ENCODE measurements at places on chromosomes 5 and 9.

DNA sequence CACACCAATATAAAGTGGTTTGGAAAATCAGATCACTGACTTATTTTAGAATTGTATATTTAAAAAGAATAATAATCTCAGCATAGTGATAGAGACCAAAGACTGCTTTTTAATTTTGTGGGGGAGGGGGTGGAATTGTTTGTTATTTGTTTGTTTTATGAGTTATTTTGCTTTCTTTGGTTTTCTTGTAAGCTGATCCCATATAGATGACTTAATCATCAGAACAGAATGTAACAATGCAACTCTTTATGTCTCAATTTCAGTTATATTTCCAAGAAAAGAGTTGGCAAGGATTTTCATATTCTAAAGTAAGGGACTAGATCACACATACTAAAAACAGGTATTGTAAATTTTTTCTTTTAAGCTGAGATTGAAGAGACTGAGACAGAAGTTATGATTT is 984.9 kb downstream of the TLE4 start:
- no peak for DNase-seq

DNA sequence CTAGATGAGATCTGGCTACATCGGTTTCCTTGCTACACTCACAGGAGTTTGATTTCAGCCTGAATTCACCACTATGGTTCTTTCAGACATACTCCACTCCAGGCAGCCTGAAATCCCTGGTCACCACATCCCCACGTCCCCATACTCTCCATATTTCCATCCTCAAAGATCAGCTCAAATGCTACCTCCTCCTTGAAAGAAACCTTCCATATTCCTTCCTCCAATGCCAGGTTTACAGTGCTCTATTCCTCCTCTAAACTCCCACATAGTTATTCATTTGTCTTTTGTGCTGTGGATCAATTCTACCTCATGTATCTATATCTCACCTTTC is 151.7 kb downstream of the GLIS3 start:
- DNase-seq = no peak

DNA sequence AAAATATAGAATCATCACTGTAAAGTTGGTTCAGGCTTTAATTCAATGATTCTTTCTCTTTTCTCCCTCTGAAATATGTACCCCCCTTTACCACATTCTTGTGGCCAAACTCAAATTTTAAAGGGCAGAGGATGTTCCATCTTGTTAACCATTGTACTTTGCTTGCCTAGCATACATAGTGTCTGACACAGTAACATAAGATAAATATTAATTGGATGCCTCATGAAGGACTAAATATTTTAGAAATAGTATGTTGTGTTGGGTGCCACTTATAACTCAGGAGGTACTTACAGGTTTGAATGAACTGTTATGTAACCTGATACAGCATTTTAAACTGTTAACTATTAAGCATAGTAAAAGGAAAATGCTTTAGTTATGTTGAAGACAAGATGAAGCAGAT is 71.5 kb downstream of the NIPBL start:
- DNase-seq = no peak

- no peak for DNase-seq
These were observed 158.0 kb downstream of the SMARCA2 start for GRCh38 chr9:2173170-2173569.

GRCh38 chr9:133202145-133202513 is 6.9 kb downstream of the OBP2B start:
- no peak for DNase-seq

- DNase-seq = no peak
These were observed 202.0 kb downstream of the AUH start for GRCh38 chr9:91159664-91160121.

DNA sequence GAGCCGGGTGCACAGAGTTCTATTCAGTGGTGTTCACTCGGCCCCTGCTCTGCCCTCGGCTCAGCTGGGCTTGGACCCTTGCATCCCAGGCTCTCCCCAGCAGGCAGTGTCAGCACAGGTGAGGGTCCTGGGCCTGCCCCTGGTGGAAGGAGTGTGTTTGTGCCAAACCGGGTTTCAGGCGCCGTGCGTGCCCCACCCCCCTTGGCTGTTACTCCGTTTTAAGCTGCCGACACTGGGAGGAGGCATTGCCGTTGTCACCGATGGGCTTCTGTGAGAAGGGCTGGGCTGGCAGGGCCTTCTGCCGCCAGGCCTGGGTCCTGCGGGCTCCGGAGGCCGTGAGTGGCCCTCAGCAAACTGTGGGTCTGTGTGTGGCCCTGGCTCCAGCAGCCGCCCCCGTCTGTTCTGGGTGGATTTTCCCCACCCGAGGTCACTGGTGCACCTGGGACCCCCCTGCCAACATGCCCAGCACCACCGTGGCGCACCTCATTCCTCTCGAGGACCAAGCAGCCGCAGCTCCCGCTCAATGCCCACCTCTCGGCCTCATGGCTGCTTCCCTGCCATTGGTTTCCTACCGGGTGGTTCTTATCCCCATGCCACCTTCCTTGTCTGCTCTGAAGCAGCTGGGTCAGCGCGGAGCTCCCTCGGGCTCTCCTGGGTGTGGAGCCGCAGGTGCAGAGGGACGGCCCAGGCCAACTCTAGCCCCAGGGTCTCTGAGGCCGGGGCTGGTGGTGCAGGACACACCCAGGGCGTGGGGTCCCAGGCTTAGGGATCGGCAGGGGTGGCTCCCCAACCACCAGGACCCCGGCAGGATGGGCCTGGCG is 44.3 kb upstream of the EXOC3 start:
- DNase-seq = no peak

DNA sequence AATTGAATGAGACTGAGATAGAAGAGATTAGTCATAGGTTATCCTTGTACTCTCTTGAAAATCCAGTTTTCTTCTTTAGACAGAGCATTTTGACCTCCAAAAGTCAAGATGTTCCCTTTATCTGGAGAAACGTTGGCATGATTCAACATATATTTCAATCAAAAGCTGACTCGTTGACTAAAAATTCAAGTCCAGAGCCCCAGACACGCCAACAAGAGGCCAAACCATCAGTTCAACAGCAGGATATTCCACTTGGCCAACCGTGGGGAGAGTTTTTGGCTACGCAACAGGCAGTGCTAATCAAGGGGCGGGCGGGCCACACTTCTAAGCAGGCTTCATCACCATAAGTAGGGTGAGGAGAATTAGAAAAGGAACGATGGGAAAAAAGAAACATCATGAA is 119.1 kb downstream of the SLIT3 start:
- DNase-seq = no peak

GRCh38 chr9:101791938-101792337 is 53.5 kb upstream of the GRIN3A start:
- DNase-seq = no peak

- DNase-seq = no peak
These were observed at the start of gene TLR4 for GRCh38 chr9:117704024-117704575. Gene TLR4, plus strand, starts transcription at chr9:117704403. Its CDS starts 70 bp downstream, at chr9:117704473.

GRCh38 chr5:151068433-151069197 is 12.2 kb downstream of the TNIP1 start:
- DNase-seq = no peak

DNA sequence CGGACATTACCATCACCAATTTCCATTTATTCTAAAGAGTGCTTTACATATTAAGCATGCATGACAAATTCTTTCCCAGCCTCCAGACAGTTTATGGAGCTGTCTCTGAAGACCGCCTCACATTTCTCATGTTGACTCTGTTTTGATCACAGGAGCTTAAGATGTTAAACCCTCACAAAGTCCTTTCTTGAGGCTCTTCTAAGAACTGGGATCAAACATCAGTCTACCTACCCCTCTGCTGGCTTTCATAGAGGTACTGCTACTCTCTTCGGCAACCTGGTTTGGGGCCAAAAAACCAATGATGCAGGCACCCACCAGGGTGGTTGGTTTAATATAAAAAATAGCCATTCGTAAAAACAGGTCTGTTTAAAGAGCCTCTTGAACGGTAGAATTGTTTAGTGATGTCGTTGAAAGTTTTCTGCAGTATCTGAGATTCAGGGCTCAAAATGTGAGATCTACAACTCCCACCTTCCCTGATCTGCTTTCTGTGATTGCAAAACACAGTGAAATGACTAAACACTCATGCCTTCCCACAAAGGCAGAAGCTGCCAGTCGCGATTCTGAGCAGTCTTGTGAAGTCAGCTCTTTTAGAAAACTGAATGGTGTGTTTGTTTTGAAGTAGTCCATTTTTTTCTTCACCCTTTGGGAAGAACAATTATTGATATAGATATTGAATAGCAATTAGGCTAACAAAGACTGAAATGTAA is 3.5 kb downstream of the RXFP3 start:
- no peak for DNase-seq

- DNase-seq = no peak
These were observed 330.1 kb upstream of the RFX3 start for GRCh38 chr9:3855929-3856328.

- DNase-seq = no peak
These were observed 174.9 kb upstream of the DMAC1 start for GRCh38 chr9:7974335-7974960.

DNA sequence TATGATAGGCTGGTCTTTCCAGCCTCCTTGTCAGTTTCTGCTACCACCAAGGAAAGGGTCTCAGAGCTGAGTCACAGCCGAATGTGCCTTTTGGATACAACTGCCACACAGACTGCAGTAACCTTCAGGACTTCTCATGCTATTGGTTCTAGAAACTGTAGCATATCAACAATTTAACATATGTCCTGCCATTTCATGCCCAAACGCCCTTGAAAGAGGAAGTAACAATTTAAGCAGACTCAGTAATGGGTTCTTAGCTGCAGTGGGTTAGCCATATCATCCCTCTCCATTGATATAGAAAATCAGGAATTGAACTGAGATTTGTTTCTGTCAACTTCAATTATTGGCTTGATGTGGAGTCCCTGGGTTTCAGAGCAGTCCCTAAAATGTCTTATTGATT is 4.1 kb upstream of the CLK4 start:
- DNase-seq = no peak

DNA sequence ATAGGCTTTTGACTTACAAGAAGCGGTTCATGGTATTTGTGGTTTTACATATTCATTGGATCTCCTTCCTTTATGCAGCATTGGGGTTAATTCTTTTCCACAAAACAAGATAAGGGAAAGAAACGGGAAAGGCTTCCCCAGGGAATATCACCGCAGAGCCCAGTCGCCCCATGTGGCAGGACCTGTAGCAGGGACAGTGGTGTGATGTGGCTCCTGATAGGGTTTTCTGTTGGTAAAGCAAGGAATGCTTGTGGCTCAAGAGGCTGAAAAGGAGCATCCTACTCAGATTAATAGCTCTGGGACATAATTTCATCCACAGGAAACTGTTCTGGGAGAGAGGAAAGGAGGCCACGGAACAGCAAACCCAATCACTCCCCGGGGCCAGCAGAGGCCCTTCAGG is 699.9 kb downstream of the MTRR start:
- no peak for DNase-seq

DNA sequence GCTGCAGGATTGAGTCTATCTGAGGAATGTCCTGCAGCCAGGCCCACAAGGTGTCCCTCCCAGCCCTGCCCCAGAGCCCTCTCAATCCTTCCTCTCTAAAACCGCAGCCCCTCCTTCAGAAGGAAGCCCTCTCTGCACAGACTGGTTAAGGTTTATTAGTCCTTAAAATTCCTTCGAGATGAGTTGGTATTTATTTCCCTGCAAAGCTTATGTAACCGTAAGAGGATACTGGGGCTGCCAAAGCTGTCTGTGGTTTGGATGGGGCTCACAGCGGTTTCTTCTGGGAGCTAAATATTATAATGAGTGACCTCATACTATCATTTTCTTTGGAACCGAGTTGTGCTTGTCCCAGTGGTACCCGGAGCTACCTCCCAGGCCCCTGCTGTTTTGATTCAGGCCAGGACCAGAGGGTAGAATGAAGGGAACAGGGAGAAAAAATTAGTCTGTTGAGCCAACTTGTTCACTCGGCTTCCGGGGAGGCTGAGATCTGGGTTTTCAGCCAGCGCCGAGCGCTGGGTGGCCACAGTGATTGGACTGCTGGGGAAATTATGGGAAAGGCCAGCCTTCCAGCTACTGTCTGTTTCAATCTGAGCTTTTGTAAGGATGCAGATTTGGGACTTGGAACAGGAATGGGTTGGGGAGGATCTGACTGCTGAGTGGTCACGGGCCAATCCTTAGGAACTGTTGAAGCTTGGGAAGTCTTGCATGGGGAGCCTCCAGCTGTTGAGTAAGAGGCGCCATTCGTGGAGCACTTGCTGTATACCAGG is 107.5 kb downstream of the NDFIP1 start:
- no peak for DNase-seq

- DNase-seq = no peak
These were observed 65.5 kb downstream of the GNG10 start for GRCh38 chr9:111726949-111727348.

- no peak for DNase-seq
These were observed 73.2 kb upstream of the EPB41L4A start for GRCh38 chr5:112492291-112492690.

- no peak for DNase-seq
These were observed 153.8 kb downstream of the DEPDC1B start for GRCh38 chr5:60546207-60546606.

DNA sequence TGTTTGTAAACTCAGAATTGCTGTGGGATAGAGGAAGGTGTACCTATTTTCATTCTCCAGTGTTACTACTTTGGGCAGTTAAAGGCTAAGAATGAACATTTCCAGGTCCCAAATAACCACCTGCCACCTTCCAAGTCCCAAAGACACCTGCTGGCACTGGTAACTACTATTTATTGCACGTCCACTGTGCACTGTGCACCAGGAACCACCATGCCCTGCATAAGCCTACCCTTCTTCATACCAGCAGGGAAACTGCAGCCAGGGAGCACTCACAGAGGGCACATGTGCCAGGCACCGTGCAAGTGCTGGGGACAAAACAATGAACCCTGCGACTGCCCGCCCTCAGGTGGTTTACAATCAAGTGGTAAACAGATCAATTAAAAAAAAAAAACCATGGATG is 34.9 kb downstream of the RAPGEF1 start:
- DNase-seq = no peak

DNA sequence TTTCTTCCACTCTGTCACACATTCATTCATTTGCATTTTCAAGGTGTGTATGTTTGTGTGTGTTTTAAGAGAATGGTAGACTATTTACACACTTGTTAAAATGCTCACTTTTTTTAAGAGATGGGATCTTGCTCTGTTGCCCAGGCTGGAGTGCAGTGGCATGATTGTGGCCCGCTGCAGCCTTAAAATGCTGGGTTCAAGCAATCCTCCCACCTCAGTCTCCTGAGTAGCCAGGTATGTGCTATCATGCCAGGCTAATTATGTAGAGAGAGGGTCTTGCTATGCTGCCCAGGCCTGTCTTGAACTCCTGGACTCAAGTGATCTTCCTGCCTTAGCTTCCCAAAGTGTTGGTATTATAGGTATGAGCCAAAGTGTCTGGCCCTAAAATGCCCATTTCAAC is 173.5 kb downstream of the PDE4D start:
- no peak for DNase-seq

DNA sequence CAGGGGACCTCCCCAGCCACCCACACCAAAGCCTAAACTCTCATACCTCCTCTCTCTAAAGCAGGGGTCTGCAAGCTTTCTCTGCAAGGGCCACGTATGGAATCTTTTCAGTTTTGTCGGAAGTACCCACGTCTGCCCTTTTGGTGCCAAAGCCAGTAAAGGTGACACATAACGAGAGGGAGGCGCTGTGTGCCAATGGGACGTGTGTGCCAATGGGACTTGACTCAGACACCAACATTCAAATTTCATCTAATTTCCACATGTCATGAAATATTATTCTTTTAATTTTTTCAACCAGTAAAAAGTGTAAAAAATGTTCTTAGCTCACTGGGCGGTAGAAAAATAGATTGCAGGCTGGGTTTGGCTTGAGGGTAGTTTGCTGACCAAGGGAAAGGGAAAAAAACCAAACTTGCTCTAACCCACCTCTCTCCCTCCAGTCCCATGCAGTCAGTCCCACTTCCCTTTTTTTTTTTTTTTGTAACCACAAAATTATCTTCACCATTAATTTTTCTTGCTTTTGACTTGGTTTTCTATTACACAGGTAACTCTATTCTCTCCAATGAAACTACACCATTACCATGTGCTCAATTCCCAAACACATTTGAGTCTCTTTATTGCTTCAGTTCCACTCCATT is 25.5 kb downstream of the OR2V1 start:
- DNase-seq = no peak

Data from CD8-positive, alpha-beta memory T cell (primary cell).